Stimulated activated effector memory CD8-positive, alpha-beta T cell treated with anti-CD3 and anti-CD28 coated beads, Interleukin-12 subunit alpha, Interleukin-12 subunit beta, amount 100 ng/mL, for 72 hours (primary cell): ENCODE measurements at places on chromosomes 1 and 21.

DNA sequence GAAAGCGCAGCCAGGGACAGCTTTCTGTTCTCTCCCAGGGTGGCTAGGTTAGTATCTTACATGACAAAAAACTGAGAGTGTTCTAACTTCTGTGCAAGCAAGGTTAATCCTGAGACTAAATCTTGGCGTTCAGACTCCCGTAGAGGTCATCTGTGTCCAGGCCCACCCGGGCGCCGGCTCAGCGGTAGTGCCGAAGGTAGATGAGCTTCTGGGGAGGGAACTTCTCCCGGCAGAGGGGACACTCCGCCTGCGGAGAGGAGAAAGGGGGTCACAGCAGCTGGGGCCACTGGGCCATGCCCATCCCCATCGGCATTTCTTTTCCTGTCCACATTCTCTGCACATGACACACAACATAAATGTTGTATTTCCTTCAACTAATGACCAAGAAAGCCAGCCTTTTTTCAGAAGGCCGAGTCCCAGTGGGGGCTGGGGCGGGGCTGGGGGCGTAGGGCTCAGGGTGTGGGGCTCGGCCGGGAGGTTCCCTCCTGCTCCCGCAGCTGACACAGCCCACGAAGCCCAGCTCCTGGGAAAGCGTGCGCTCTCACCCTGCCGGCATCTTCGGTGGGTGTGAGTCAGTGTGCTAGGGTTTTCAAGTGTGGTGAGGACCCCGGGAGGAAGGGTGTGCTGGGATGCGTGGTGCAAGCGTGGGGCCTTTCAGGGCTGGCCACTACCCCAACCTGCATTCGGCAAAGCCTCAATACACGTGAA lies 6.6 kb downstream of the PEX10 start:
- no peak for DNase-seq

GRCh38 chr1:1441002-1441888 lies 5.8 kb downstream of the VWA1 start:
- DNase-seq: peak; percentile 80

- DNase-seq: no peak
Observed at GRCh38 chr1:160149716-160150115, 1.7 kb upstream of the ATP1A4 start.

DNA sequence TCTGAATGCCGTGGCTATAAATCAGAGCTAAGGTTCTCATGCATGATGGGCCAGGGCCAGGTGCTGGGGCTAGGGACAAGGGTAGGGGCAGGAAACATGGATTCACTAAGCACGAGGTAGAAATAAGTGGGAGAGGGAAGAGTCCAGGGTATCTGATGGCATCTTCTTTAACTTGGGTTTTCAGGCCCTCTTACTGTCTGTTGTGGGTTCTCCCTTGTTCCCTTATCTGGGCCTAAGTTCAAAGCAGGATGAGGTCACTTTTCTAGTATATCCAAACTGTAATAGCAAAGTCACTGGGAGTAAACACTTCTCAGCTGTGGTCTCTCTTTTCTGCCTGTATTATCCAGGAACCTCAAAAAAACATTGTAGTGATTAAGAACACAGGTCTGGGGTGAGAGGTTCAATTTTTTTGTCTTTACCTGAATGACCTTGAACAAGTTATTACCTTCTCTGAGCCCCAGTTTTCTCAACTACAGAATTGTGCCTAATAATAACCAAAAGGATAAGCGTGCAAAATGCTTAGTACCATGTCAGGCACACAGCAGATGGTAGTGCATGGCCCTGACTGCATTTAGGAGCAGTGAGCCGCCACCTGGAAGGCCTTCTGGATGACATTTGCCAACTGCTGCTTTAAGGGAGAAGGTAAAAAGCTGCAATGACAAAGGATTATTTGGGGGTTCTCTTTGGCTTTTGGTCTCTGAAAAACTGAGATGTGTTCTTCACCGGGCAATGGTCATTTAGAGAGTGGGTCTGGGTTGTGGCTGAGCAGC lies 53.6 kb upstream of the A3GALT2 start:
- DNase-seq: no peak

GRCh38 chr1:42817976-42818375 lies 779 bp upstream of the SVBP start:
- DNase-seq: no peak

DNA sequence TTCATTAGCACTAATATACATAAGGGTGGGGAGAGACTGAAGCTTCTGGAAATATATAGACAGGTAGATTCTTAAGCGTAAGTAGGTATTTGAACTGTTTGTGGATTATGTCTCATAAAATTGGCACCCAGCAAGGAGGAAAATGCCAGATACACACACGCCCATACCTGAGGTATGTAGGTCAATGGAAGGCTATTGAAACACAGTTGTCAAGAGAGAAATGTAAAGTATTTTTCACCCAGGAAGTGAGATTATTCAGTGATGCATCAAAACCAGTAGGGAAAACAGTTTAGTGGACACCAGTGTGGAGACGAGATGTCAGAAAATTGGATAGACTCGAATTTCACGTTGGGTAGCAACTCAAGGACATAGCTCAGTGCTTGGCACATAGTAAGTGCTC lies 4.7 kb upstream of the RSPH1 start:
- no peak for DNase-seq

DNA sequence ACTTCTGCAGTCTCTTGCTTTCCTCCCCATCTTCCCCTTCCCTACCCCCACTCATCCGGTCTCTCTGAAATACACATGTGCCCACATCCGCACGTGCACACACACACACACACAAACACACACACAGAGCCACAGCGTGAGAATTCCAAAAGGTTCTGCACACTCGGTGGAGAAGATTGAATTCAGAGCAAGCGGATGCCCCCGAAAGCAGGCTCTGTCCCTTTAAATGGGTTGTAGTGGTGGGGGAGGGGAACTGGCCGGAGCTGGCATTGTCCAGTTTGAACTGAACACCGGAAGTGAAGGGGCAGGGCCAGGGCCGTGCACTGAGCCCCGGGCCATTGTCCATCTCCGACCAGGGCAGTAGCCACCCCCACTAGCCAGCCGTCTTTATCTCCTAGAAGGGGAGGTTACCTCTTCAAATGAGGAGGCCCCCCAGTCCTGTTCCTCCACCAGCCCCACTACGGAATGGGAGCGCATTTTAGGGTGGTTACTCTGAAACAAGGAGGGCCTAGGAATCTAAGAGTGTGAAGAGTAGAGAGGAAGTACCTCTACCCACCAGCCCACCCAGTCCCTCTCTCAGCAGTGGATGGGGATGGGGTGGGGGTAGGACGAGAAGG lies 1.3 kb upstream of the LIN28A start:
- DNase-seq: no peak

GRCh38 chr1:222117809-222118208 lies 375.9 kb upstream of the DUSP10 start:
- no peak for DNase-seq

DNA sequence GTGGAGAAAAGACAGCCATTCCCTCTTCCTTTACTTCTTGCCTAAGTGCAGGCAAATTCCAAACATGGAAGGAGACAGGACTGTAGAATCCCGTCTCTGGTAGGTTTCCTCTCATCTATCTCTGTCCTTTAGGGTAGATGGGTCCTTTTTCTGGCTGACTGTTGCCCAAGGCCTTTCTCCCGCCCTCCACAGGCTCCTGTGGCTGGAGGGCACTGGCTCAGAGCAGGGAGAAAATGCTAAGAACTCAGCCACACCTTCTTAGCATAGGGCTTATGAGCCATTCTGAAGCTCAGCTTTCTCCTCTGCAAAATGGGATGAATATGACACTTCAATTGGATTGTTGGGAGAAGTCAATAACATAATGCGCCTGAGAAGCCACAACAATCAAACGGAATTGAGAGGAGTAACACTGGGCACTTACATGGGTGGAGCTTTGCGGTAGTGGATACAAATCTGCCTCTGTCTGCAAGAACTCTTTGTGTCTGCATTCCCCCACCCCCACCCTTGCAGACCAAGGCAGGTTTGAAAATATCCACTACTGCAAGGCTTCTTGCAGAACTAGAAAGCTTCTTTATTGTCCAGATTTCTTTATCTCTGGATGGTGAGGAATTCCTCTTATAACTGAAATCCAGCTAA lies 94.7 kb downstream of the CSMD2 start:
- DNase-seq: no peak

DNA sequence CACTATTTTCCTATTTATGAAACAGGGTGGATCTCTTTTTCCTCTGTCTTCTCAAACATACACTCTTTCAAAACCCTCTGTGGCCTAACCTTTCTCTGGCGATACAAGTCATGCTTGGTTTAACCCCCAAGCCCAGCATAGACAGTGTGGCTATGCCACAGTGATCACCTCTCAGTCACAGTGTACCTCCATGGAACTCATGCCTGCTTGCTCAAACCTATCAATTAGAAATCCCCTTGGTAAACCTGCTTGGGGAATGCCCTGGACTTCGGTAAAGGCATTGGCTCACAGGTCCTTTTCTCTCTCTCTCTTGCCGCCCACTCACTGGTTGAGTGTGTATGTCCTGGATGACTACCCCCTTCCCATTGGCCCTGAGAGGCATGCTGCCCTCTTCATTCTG lies 147.5 kb downstream of the CYYR1 start:
- no peak for DNase-seq

DNA sequence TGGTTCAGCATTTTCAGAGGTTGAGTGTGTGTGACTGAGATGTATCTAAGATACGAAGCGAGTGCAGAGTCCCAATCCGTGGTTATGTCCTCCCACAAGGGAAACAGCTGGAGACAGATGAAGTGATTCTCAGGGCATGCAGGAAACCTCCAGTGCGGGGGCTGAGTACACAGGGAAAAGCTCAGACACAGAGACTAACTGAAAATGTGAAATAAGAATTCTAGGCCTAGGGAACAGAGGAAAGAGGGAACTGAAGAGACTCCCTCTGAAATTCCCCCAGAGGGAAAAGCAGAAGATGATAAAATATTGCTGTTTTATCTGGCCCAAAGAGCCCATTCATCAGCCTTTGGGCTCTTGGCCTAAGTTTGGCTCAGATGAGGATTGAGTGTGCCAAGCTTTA lies 116.8 kb downstream of the LRRC53 start:
- DNase-seq: no peak

DNA sequence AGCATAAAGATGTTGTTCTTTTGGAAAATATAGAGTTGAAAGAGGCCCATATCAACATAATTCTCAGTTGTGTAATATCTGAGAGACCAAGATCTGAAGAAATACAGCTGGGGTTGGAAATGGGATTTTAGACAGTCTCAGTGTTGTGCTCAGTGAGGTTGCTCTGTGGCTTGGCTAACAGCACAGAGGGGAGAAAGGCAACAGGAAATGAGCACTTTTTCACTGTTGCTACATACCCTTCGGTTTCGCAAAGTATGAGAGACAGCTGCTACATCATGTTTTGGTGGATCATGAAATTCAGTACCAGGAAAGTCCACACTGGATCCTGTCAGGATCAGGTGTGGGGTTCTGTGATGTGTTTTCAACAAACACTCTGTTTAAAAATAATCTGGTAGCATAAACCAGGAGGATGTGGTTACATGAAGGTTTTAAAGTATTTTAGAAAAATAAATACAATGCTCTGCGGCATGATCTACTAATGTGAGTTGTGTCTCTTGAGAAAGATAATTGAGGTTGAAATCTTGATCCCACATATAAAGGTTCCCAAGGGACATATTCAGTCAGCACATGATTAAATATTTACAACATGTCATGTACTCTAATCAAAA lies 7.0 kb upstream of the GPR88 start:
- no peak for DNase-seq

DNA sequence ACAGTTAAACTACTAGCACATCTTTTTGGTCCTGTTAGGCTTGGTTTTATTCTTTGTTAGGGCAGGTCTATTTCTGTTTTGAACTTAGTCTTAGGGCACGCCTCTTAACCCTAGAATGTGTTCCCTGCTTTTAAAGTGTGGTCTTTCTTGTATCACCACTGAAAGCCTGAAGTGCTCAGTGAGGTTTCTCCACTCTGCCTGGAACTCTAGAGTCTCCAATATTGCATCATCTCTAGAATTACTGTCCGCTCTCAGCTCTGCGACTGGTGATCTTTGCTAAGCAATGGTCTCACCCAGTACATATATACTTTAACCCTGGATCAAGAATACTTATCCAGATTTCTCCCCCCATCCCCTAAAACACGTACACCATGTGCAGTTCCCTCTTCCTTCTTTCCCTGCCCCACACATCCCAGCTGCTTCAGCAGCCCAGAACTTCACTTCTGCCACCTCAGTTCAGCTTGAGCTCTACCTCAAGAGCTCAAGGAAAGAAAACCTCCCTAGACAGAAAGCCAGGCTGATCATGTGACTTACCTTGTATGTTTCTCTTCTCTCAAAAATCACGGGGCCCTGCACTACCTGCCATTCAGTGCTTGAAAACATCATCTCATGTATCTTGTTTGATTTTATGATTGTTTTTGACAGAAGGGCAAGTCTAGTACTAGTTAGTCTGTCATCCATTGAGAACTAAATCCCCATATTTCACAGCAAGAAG lies 59.9 kb downstream of the TENT5C start:
- DNase-seq: no peak

- no peak for DNase-seq
Observed at GRCh38 chr1:46532095-46532494, 19.4 kb downstream of the KNCN start.

DNA sequence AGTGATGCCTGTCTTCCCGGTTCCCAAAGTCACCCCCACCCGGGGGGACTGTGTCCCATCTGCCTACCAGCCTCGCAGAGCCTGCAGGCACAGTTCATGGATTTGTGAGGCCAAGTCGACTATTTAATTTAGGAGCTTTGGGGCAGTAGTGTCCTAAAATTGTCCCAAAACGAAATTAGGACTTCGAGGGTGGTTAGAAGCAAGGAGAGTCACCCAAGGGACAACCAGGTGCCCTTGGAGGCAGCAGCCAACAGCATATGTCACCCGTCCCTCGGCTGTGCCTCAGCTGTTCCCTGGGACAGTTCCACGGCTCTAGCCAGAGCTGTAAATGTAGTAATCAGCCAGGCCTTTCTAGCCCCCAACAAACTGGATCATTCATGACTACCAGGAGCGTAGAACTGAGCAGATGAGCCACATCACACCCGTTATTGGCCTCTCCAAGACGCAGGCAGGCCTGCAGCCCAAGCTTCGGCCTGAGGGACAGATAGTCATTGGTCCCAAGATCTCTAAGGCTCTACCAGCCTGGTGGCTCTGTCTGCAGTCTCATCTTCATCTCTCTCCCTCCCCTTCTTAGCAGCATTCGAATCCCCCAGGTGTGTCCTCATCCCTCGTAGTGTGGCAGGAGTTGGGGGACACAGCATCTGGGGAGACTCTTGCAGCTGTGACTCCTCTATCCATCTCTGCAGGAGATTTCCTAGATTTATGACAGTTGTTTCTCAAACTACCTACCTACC lies 2.9 kb downstream of the PAX7 start:
- DNase-seq: no peak

GRCh38 chr1:179818743-179819173 lies 58.8 kb downstream of the TOR1AIP2 start:
- no peak for DNase-seq
